Glomerular endothelial cell (primary cell): ENCODE measurements at places on chromosomes 5 and 9. TPM values are rescaled to one million over a fixed set of nuclear protein-coding genes. Genes with fewer than 3 reads are reported as not detected.

The RIOK2 gene
- 14.9 and 18.9 TPM in 2 replicates for total RNA-seq

The ZNF483 gene
- 1.7 and 2.7 TPM in 2 replicates for total RNA-seq

The SPINK5 gene
- total RNA-seq, result 0.12 and 3.2 TPM in 2 replicates

The TAF11L4 gene
- total RNA-seq, result not detected in 2 replicates

The IL7R gene
- total RNA-seq, result 0.82 and 6.0 TPM in 2 replicates

The SLC34A1 gene
- not detected in 2 replicates for total RNA-seq

The SLC27A6 gene
- total RNA-seq, result 0.29 TPM in 1 of 2 replicates, not detected in the other

The TXNDC8 gene
- not detected in 2 replicates for total RNA-seq

The FBP2 gene
- not detected in 2 replicates for total RNA-seq

The FAM120AOS gene
- total RNA-seq, result 27.9 and 30.4 TPM in 2 replicates

DNA sequence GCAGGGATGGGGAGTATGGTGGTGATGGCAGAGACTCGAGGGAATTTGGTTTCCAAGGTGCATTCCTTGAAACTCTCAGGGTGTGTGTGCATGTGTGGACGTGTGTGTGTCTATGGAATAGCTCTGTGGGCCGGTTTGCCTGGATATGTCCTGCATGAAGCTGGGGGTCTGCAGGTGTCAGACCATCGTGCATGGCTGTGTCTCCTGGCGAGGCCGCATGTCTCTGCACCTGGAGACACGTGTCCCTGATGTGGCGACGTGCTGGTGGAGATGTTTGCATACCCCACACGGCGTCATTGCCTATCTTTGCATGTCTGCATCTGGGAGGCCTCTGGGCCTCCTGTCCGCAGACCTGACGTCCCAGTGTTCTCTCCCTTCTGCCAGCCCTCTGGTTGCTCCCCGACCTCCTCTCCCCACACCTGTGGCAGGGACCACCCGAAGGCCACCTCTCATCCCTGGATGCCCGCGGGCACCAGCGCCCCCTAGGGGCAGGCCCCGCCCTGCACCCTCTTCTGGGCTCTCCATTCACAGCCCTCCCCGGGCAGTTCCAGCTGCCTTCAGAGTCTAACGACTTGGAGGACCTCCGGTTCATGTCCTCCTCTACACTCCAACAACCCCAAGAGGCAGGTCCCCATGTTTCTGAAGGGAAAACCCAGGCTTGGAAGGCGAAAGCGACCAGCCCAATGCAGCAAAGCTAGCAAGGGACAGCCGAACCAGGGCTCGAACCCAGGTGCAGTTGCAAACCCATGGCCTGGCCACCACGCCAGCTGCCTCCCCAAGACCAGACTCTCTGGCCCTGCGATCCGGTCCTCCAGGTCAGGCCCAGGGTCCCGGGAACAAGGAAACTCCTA lies 88.6 kb downstream of the LMX1B start:
- DNase-seq, result no peak

DNA sequence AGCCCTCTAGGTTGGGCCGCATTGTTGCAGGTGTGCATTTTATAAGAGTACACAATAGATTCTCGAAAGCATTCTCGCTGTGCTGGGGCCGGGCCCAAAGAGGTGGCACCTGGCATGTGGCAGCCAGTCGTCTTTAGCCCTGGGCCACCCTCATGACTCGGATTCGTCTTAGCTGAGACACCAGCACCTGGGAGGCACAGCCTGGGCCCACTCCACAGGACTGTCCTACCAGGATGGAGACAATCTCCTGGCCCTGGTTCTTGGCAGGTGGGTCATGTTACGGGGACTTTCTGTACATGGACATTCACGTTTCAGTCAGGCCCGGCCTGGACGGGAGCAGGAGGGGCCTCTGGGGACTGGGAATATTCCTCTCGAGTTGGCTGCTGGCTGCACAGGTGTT lies 212.5 kb downstream of the FANCC start:
- DNase-seq, result no peak

- no peak for DNase-seq
Observed at GRCh38 chr5:5497152-5497788, 74.8 kb downstream of the ICE1 start.

- no peak for DNase-seq
Observed at GRCh38 chr5:102664616-102665335, 90.3 kb upstream of the PAM start.

DNA sequence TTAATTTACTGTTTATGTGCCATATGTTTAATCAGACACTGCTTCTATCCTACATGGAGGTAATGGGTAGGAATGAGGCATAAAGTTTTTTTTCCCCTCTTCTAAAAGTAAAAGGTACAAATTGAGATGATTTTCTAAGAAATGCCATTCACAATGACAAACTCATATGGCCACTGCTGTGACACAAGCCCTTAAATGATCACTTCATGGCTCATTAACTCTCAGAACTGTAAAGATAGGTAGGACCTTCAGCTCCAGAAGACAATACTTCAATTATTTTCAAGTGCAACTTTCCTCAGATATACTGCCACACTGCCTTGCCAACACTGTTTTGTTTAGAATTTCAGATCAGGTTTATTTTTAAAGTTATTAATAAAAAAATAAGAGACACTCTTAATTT lies 362.9 kb upstream of the ZNF608 start:
- no peak for DNase-seq

- no peak for DNase-seq
Observed at GRCh38 chr9:119180897-119181296, 188.3 kb downstream of the BRINP1 start.

GRCh38 chr9:73411494-73411893 lies 259.8 kb downstream of the ANXA1 start:
- no peak for DNase-seq

DNA sequence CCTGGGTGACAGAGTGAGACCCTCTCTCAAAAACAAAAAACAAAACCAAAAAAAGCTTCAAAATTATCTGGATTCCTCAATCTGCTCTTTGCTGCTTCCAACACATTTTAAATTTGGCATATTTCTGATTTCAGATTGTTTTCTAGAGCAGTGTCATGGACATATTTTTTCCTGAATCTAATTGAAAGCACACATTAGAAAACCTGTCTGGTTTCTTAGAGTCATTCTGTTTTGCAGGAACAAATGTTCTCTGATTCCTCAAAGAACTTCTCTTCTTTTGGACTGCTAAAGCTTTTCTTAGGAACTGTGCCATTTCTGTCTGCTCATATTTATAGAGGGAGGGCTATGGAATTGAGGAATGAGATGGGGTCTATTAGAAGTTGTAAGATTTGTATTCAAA lies 81.6 kb downstream of the RAI14 start:
- DNase-seq, result no peak

GRCh38 chr9:22107202-22108045 lies 98.3 kb upstream of the CDKN2B start:
- no peak for DNase-seq

DNA sequence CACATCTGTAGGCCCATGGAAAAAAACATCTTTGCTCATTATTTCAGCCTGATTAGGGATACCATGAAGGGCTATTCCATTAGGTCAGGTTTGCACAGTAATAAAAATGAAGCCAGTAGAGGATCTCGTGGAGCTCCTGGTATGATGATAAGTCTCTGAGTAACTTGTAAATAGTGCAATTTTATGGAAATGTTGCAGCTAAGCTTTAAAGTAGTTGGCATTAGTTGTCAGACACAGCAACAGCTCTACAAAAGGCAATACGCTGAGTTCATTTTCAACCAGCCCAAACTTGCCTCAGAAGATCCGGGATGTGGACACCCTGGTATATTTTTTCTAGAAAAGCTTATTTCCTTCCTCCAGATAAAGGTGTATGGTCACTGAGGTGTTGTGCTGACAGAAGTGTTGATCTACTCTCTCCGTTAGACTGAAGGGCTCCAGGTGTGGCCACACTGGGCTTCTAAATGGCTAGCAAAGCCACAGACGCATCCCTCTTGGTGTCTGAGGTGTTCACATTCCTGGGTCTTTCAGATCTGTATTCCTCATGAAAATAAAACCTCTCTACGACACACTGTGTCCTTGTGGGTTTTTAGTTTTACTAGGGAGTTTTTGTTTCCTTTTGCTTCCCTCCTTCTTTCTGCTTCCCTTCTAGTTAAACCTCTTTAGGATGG lies 141.6 kb downstream of the GHR start:
- no peak for DNase-seq

- DNase-seq, result no peak
Observed at GRCh38 chr9:92512622-92513021, 23.2 kb downstream of the ECM2 start.

DNA sequence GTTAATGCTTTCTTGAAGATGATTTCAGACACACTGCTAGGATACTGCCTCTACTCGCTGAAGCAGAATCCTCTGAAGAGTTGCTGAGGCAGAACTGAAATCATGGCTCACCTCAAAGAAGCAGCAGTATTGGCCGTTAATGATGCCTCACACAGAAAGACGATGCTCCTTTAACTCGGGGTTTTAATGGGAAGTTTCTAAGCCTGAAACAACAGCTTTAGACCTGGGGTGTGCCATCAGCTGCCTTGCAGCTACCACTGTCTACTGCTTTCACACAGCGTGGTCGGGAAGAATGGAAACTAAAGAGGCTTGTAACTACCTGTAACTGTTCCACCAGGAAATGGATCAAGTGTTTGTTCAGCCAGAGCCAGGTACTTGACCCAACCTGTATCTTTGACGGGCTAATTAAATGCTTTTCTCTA lies at the start of gene CTXN3:
Gene CTXN3, plus strand, starts transcription at position 65 of the 422 bp plus-strand sequence. CDS start 8,440 bp downstream, outside the sequence.
- DNase-seq, result no peak

GRCh38 chr9:130917168-130917960 lies 20.8 kb upstream of the QRFP start:
- no peak for DNase-seq

- DNase-seq, result no peak
Observed at GRCh38 chr9:120153258-120153657, 426.7 kb downstream of the CDK5RAP2 start.

DNA sequence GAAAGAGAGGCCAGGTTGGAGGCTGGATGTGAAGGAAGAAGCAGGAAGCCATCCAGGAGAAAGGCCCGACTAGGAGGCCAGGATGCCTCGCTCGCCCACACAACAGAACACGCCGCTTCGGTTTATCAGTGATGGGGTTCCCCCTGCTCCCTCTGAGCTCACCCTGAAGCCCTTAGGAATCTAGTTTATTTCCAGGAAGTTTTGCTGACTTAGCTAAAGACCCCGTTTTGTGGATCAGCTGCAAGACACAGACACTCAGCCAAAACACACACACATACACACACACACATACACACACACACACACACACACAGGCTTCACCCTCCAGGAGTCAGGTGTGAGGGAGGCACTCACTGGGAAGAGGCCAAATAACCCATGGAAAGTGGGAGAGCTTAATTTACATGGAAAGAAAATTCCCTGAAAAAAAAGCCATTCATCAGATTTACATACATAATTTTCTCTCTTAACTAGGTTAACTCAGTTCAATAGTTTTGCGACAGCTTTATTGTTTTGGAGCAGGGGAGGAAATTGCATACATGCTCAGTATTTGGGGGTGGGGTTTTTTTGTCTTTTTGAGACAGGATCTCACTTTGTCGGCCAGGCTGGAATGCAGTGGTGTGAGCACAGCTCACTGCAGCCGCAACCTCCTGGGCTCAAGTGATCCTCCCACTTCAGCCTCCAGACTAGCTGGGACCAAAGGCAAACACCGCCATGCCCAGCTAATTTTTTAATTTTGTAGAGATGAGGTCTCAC lies 92.7 kb upstream of the HAND1 start:
- DNase-seq, result no peak

- no peak for DNase-seq
Observed at GRCh38 chr5:158801893-158802292, 297.8 kb downstream of the EBF1 start.

- no peak for DNase-seq
Observed at GRCh38 chr5:103410172-103410571, 151.6 kb downstream of the MACIR start.

DNA sequence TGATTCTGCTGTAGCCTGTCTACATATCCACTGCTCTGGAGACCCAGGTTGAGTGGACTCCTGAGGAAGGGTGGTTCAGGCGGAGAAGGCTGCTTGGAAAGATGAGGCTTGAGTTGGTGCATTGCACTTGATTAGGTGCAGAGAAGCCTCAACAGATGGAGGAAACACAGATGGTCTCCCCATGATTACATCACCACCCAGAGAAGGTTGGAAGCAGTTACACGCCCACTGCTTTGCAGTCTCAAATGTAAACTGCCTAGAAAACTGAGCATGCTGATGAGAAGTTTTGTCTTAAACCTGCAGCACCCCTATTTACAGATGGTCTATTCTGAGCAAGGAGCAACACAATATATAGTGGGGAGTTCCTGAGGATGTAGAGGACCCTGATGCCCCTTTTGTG lies 266.6 kb downstream of the PIK3R1 start:
- no peak for DNase-seq

DNA sequence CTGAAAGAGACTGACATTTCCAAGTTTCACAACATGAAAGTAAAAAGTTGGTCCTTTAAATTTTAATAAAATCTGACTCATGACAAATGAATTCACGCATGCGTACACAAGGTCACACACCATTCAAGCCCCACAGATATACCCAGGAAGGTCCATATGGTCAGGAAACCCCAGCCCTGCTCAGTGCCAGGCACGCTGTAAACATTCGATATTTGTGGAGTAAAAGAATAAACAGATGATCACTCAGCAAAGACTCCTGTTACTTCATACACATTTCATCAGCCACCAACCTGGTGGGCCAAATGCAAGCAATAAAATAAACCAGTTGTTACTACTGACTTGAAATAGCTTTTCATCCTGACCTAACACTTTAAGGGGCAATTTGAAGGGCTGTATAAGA lies 158.0 kb upstream of the RETREG1 start:
- no peak for DNase-seq

- DNase-seq, result no peak
Observed at GRCh38 chr5:55407059-55407684, 99.4 kb downstream of the MTREX start.

GRCh38 chr5:167725741-167726140 lies 565.7 kb upstream of the WWC1 start:
- DNase-seq, result no peak

DNA sequence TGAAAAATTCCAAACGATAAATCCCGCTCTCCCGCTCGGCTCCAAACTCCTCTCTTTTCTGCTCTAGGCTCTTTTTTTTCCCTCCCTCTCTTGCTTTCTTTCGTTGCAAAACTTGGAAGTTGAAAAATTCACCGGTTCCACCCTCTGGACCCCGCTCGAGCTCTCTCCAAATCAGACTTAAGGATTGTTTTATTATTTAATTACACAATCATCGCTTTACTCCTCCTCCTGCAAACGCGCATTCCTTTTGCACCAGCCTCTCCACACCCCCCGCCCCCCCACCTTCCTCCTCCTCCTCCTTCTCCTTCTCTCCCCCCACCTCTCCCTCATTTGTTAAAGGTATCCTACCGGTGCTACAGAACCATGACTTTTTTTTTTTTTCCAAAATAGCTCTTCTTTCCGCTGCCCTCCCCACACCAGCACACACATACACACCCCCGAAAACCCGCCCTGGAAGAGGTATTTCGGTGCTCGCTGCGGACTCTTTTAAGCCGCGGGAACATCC lies 535 bp upstream of the NFIB start:
- DNase-seq, result no peak
